ENCODE measurements at places on chromosomes 6 and 20.
A peak's percentile ranks its signal among the peaks of the same experiment; 100 is the strongest.

- DNase-seq: no peak
These were observed 105.4 kb downstream of the FYN start for GRCh38 chr6:111767752-111768430.

- DNase-seq: no peak
These were observed 3.5 kb upstream of the CCN6 start for GRCh38 chr6:112050429-112050828.

- no peak for DNase-seq
These were observed 359.1 kb downstream of the QKI start for GRCh38 chr6:163773646-163774045.

DNA sequence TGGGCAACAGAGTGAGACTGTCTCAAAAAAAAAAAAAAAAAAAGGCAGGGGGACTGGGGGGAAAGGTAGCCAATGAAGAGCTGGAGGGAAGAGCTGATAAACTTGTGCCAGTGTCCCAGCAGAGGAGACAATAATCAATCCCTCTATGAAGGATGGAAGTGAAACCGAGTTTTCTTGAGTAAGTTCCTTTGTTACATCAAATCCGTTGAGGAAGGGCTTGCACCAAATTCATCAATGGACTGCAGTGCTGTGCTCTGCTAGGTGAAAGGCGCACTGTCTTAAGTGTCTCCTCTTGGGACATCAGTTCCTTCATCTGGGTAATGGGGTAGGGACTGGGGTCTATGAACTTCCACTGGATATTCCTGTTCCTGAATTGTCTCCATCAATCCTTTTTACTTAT lies 3.0 kb upstream of the CRIP3 start:
- no peak for DNase-seq

DNA sequence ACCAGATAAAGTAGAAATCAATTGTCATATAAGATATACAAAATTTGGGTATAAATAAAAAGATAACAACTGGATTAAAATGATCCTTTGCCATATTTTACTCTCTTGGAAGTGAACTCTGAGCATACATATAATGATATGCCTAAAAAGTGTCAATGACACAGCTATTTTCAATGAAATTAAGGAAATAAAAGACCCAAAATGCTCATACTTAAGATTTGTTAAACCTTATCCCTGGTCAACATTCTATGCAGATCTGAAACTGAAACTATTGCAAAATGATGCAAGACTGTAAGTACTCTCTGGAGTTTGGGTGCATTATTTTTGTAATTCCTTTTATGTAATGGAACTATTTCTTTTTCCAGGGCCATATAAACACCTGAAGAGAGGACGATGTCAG lies 119.0 kb upstream of the SGK1 start:
- no peak for DNase-seq

DNA sequence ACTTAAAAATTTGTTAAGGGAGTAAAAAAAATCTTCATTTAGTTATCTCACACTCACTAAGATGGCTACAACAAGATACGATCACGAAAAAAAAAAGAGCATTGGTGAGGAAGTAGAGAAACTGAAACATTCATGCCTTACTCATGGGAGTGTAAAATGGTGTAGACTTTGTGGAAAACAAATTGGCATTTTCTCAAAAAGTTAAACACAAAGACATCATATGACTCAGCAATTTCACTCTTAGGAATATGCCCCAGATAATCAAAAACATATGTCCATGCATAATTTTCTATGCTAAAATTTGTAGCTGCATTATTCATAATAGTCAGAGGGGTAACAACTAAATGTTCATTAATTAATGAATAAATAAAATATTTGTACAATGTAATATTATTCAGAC lies 120.9 kb upstream of the IRAK1BP1 start:
- no peak for DNase-seq

- DNase-seq: no peak
These were observed 171.3 kb downstream of the CDC5L start for GRCh38 chr6:44558832-44559251.

- no peak for DNase-seq
These were observed 49.0 kb downstream of the PTPRT start for GRCh38 chr20:43140726-43141125.

DNA sequence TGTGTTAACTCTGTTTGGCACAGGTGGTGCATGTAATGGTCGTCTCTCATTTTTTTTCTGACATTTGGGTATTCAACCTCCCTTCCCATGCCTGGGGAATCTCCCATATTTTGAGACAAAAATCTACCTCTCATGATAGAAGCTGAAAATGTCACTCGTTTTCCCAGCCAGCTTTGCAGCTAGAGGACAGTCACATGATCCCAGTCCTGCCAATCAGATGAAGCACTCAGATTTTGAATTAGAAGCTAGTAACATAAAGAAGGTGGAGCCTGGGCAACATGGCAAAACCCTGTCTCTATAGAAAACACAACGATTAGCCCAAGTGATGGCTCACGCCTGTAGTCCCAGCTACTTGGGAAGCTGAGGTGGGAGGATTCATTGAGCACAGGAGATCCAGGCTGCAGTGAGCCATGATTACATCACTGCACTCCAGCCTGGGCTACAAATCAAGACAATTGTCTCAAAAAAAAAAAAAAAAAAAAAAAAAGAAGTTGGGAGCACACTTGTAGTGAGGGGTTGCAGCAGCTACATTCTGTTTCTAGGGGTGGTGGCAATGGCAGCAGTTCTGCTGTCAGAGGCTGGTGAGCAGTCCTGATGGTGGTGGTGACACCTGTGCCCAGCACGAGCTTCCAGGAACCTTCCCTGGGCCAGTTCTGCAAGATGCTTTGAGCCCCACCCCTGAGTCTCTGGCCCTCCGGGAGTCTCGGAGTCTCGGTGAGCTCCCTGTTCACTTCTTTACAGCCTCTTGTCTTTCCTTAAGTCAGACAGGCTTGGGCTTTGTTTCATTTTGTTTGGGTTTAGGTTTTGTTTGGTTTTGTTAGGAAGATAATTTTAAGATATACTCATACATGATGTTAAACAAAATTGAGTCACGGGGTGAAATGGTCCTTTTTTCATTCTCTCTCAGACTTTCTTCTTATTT lies 94.1 kb upstream of the KCNG1 start:
- DNase-seq: no peak

DNA sequence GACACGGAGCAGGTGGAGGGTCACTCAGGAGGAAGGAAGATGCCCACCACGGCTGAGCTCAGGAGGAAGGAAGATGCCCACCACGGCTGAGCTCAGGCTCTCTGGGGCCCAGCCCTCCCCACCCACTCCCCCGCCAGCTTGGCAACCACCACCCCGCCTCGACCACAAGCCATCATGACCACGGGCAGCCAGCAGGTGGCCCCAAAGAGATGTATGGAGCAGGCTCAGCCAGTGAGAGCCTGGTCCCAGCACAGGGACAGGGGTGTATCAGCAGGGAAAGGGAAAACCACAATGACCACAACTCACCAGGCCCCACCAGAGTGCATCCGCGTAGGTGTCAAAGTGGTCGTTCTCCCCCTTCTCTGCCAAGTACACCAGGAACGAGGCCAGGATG lies 30.4 kb downstream of the KCNQ2 start:
- no peak for DNase-seq

- DNase-seq: peak; percentile 33
These were observed 655 bp downstream of the FAM184A start for GRCh38 chr6:119077643-119078375.

DNA sequence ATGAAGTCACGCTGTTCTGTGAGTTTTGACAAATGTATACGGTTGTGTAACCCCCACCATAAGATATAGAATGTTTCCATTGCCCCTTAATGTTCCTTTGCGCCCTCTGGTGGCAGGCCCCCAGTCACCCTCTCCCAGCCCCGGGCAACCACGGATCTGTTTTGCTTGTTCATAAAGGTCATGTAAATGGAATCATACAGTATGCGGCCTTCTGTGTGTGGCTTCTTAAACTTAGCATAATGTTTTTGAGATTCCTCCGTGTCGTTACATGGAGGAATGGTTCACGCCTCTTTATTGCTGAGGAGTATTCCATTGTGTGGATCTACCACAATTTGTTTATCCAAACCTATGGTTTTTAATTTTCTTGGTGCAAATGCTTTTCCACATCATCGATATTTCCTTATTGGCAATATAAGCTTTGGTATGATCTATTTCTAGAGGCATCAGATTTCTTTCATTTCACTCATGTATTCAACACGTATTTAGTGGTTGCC lies 28.4 kb downstream of the LYRM2 start:
- DNase-seq: no peak

DNA sequence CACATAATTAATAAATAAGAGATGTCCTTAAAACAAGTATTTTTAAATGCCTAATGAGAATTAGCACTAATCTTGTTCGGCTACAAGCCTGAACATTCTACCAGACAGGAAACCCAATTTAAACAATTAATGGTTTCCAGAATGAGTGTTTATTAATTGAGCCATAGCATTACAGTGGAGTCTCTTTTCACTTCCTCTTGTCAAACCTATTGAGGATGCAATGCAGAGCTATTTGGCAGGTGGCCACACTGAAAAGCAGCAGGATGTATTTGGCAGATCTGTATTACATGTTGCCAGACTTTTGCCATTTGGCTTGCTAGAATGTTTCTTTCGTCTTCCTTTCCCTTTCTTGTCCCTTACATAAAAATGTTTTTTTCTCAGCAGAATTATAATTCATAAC lies 475.2 kb upstream of the MARCKS start:
- DNase-seq: peak; percentile 74

GRCh38 chr6:111642463-111643158 lies 36.9 kb upstream of the TRAF3IP2 start:
- DNase-seq: no peak

DNA sequence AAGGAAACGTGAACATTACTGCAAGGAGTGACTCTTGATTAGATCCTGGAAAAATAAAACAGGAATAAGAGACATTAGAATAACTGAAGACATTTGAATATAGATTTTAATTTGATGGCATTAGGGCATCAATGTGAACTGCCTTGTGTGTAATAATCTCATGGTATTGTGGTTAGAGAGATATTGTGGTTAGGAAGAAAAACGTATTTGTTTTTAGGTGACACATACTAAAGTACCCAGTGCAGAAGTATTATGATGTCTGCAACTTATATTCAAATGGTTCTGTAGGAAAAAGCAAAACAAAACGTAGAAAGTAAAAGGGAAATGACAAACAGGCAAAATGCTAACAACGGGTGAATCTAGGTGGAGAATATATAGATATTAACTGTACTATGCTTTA lies 65.9 kb upstream of the OGFRL1 start:
- no peak for DNase-seq

DNA sequence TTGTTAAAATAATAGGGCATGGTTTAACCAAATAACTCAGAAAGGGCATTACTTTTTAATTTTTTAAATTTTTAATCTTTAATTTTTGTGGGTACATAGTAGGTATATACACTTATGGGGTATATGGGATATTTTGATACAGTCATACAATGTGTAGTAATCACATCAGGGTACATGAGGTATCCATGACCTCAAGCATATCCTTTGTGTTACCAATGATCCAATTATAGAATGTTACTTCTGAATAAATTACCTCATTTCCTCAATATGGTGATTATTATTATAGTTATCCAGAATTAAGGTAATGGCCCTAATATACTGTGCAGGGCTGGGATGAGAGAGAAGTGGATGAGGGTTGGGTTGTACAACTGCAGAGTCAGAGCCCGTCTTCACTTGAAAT lies 45.1 kb upstream of the TMEM30A start:
- no peak for DNase-seq

DNA sequence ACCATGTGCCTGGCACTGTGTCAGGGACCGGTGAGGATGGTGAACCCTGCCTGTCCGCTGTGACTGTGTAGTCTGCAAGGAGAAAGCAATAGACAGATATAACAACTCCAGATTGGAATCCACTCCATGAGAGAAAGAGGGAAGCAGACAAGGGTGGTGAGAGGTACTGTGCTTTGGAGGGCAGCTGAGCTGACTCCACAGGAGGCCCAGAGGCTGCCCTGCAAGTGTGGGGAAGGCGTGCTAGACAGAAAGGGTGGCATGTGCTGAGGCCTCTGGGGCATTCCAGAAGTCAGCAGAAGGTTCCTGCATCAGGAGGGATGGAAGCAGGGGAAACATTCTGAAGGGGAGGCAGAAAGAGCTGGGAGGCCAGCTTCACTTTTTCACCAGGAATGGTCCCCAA lies 39.3 kb upstream of the APCDD1L start:
- no peak for DNase-seq

GRCh38 chr6:39793516-39793915 lies 1.3 kb downstream of the DAAM2 start:
- no peak for DNase-seq

DNA sequence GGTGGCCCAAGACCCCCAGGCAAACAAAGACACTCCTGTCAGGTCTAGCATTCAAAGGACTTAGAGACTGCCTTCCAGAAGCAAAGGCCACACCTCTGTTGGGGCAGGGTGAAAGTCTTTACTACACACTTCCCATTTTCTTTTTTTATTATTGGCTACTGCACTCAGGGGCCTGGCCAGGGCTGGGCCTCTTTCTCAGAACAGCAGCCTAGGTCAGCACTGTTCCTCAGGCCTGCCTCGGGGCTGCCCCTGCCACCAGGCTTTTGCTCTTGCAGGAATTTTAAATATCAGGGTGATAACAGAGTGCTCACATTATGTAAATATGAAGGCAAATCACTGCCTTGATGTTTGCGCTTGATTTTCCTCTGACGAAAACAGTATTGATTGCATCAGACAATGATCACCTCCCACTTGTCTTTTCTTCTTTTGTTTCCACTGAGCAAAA lies 18.5 kb downstream of the GSTA4 start:
- DNase-seq: no peak
